Activated naive CD8-positive, alpha-beta T cell treated with anti-CD3 and anti-CD28 coated beads, Interleukin-2, amount 10 ng/mL, durations not matched to agents 7 days and 5 days (primary cell): ENCODE measurements at places on chromosomes 2 and 18.

- no peak for DNase-seq
Observed at GRCh38 chr2:163602196-163602595, 133.6 kb downstream of the FIGN start.

GRCh38 chr18:43061816-43062215, 53.7 kb downstream of the RIT2 start:
- DNase-seq, result no peak

DNA sequence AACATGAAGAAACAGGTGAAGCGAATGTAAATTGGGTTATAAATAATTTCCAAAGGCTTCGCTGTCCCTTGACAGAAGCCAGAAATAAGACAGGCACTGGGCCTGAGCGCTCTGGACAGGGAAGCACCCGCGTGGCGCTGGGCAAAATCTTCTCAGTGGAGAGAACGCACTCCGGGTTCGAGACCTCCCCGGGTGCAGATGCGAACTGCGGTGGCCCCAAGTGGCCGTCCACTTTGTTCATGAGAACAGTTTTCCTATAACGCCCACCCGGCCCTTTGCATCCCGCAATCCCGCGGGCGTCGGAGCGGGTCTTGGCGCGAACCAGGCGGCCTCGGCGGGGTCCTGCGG, 651 bp upstream of the DPYSL5 start:
- DNase-seq, result peak; percentile 32

DNA sequence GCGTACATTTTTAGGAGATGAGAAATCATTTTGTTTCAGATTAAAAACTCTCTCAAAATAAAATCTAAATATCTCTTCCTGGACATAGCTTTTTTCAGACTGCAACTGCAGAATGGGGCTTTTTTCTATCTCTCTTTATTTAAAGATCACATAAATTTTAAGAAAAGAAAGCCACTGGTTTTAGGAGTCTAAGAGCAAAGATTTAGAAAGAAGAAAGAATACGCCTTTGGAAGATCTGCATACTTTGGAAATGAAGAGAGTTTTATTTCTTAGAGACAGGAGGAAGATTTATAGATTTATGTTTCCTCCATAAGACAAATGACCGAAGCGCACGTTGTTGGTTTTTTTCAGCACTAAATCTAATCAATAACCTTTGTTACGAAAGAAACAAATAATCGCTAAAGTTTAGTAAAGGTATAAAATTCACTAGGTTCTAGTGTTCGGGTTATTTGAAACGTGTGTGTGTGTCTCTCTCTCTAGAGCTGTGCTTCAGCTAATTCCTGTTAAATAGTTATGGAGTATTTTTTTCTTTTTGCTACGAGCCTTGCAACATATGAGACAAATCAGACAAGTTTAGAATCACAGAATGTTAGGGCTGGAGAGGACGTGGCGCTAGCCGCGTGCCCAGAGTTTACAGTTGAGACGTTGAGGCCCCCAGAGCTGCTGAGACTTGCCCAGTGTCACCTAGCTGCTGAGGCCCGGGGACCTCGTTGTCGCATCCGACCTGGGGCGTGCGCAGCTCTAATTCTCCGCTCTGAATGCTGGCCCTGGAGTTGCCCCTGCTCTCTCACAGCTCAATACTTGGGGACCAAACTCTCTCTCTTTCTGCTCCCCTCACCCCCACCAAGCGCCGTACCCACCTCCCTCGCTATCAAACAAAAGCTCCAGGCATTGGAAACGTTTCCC, 69.9 kb downstream of the CTAGE1 start:
- peak; percentile 46 for DNase-seq

DNA sequence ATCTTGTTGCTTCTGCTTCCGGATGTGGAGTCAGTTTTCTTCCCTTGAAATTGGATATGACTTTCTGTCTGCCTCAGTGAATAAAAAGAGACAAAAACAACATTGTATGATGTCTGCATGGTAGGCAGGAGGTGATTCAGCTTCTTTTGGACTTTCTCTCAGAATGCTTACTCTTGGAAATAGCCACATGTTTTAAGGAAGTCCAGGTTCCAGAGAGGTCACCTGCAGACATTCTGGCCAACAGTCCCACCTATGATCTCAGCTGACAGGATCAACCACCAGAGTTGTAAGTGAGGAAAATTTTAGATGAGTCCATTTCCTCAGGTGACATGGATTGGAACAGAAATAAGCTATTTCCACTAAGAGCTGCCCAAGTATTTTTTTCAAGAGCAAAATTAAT, 508.7 kb upstream of the FAM98A start:
- DNase-seq, result no peak

GRCh38 chr2:39059366-39059952, 61.4 kb downstream of the SOS1 start:
- DNase-seq, result no peak

DNA sequence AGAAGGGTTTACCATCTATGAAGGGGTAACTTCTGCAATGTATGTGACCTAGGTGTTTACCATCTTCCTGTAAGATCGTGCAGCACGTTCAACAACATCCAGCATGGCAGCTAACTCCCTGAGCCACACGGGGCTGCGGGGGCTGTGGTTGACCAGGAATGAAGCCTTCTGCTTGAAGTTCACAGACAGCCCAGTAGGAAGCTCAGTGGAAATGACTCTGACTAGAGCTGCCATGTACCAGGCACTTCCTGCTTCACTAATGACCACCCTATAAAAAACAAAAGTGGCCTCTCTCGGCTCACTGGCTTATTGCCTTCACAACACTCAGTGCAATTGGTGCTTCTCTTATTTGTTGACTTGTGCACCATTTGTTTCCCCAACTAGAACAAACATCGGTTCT, 99.7 kb upstream of the SMAD7 start:
- no peak for DNase-seq

- no peak for DNase-seq
Observed at GRCh38 chr18:63511285-63511684, 30.9 kb upstream of the SERPINB12 start.

DNA sequence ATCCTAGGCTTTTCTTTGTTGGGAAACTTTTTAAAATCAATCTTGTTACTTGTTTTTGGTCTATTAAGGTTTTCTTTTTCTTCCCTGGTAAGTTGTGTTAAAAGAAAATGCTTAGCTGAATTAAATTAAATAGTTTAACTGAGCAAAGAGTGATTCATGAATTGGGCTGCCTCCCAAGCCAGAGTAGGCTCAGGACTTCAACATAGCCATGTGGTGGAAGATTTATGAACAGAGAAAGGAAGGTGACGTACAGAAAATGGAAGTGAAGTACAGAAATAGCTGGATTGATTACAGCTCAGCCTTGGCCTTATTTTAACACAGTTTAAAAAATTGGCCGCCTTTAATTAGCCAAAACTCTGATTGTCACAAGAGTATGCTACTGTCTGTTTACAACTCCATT, 27.9 kb upstream of the GALNT5 start:
- no peak for DNase-seq

DNA sequence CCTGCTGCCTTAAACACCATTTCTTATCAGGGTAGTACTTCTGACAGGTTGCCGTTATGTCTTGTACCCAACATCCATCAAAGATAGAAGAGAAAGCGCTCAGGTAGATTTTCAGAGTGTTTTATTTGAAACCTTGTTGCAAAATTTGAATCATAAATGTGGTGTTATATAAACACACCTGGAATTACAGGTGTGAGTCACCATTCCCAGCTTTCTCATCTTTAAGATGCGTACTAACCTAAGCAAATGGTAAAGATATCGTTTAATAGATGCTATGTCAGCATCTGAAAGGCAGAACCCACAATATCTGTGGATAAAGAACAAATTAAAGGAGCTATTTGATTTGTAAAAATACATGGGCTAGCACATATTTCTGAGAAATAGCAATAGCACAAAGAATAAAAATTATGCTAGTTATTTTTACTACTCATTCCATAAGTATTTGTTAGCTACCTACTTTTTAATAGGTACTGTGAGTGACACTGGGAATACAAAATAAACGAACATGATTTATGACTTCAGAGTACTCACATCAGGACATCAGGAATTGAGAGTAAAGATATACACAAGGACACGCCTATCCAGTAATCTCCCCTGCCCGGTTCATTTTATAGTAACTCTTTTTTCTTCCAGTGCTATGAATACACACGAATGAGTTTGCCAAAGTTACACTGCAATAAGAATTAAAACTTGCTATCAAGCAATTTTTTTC, 193.8 kb downstream of the RBM43 start:
- DNase-seq, result no peak

- DNase-seq, result no peak
Observed at GRCh38 chr18:49531678-49532153, 30.1 kb upstream of the LIPG start.

DNA sequence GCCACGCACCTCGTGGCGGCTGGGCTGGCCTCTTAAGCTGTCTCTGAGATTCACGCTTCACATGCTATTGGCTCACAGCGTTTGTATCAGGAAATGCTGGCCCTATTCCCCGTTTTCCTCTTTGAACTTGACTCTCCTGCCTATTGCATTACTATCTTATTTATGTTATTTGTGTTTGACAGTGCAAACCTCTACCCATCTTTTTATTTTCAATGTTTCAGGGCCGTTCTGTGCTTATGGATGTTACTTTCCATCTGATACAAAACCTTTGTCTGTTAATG, 149.9 kb upstream of the TWIST2 start:
- DNase-seq, result no peak

GRCh38 chr2:145221032-145221431, 701.1 kb upstream of the ZEB2 start:
- no peak for DNase-seq

- no peak for DNase-seq
Observed at GRCh38 chr2:39933196-39933595, 154.1 kb upstream of the THUMPD2 start.

- no peak for DNase-seq
Observed at GRCh38 chr2:234472155-234472554, 24.7 kb downstream of the ARL4C start.

GRCh38 chr2:202317080-202317857, 51.7 kb downstream of the NOP58 start:
- no peak for DNase-seq

GRCh38 chr2:15750433-15750814, 158.8 kb downstream of the DDX1 start:
- no peak for DNase-seq

- no peak for DNase-seq
Observed at GRCh38 chr18:11752116-11752911, 63.2 kb downstream of the GNAL start.

DNA sequence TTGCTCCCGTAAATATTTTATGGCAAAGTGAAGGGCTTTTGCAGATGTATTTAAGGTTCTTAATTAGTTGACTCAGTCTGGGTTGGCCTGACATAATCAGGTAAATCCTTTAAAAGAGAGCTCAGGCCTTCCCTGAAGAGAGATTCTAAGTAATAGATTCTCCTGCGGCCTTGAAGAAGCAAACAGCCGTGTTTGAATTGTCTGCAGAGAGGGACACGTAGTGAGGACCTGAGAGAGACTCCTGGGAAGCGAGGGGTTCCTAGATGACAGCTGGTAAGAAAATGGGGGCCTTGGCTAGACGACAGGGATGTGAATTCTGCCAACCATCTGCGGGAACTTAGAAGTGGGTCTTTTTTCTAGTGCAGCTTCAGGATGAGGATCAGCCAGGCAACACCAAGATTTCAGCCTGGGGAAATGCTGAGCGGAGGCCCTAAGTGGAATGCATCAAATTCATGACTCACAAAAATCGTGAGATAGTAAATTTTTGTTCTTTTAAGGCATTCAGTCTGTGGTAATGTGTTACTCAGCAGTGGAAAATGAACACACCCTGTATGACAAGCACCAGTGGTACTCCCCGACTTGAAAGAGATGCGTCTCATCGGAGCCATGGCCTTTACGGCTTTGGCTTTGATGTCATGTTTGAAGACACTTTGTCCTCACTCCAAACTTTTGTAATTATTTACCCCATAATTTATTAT, 62.1 kb upstream of the SMIM21 start:
- DNase-seq, result no peak

DNA sequence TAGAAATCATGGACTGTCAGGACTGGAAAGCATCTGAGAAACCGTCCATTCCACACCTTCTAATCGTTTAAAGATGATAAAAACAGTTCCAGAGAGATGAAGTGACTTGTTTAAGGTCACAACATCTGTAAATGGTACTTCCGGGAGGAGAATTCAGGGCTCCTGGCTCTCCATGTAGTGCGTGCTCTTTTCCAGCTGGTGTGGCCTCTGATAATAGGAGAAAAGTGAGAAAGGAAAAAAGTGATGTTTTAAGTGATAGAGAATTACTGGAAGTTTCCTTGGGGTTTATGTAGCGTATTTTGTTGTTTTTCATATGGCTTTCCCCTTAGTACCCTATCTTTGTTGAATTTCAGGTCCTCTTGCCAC, 663 bp downstream of the C2orf49 start:
- DNase-seq, result no peak

DNA sequence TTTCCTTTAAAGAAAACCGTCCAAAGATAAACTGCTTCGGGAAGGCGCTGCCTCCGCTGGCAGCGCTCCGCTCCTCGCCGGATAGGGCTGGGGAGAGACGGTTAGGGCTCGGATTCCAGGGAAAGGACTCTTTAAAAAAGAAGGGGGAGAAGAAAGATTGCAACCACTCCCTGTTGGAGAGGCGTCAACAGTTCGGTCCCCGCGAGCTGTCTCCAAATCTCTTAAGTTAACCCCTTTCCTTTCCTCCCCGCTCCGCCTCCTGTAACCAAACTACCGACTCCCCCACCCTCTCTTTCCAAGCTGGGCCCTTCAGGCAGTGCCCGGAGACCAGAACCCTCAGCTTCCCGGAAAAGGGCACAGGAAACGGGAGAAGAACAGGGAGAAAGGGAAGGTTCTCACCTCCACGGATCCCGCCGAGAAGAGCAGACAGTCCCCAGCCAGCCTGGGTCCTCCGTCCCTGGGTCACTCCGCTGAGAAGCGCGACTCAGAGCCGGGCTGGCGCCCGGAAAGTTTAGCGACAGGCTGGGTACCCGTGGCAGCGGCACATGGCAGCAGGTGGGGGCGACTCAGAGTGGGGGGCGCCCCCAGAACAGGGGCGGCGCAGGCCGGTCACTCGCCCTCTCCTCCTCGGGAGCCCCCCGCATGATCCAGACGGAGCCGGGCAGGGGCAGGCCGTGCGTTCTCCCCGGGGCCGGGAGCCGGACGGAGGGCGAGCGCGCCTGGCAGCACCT, 675 bp downstream of the FZD5 start:
- DNase-seq, result no peak

- peak; percentile 49 for DNase-seq
Observed at GRCh38 chr2:20447437-20448245, 767 bp downstream of the RHOB start.

GRCh38 chr2:236715491-236715961, 145.9 kb downstream of the ACKR3 start:
- no peak for DNase-seq

- no peak for DNase-seq
Observed at GRCh38 chr2:31053929-31054782, 84.1 kb downstream of the GALNT14 start.
